ENCODE measurements at places on chromosomes 7 and 10.
A peak's percentile ranks its signal among the peaks of the same experiment; 100 is the strongest.

DNA sequence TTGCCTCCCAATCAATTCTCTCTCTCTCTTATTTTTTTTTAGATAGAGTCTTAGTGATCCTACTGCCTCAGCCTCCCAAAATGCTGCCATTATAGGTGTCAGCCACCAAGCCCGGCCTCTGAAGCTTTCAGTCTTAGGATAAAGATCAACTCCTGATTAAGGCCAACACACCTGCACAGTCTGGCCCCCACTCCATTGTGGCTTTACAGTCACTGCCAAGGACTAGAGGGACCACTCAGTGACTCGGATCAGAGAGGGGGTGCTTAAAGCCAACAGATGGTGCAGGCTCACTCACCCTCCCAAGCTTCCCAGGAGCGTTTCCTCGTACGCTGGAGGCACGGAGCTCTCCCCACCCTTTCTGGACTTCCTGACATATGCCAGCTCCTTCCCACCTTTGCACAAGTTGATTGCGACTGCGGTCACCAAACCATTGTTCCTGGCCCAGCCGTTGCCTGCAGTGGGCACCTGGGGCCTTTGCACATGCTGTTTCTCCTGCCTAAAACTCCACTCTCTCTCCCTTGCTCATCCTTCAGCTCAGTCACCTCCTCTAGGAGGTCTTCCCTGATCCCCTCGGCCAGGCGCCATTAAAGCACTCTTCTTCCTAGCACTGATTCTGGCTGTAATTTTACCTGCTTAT, 1.7 kb upstream of the CDH23 start:
- DNase-seq: no peak

DNA sequence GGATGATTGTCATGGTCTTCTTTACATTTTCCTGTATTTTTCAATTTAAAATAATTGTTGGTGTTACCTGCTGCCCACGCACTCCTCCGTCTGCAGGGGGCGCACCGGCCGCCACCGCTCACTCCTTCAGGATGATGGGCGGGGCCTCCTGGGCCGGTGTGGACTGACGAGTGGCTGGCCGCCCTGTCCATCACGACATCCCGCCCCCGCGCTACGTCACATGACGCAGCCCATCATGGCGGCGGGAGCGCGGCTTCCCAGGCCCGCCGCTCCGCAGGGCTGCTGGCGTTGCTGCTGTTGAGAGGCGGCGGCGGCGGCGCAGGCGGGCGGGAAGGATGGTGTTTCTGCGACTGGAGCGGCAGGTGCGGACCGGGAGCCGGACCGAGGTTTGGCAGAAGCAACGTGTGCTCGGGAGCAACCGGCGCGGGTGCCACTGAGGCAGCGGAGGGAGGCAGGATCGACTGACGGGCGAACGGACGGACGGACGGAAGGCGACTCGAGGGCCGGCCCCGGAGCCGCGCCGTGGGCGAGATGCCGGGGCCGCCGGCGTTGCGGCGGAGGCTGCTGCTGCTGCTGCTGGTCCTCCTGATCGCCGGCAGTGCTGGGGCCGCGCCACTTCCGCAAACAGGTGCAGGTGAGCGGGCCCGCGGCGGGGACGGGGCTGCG, at the start of gene LMTK2:
TSS of gene LMTK2 (plus strand) at position 216 of the 666 bp plus-strand sequence. CDS start at position 532, 316 bp downstream.
- DNase-seq: peak; percentile 96

DNA sequence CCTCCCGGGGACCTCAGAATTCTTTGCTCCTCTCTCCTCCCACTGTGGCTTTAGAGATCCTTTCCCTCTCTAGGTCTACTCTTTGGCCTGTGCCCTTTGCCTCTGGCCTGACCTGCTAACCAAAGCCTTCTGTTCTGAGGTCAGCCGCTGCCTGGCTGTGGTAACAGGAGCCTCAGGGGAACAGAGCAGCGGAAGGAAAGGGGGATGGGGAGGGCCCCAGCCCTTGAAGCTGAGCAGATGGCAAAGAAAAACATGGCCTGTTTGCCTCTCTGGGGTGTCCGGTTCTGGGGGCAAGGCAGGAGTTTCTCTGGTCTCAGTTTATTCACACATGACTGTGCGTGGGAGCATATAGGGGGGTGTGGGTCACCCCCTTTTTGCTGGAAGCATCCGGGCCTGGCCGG, 28.2 kb downstream of the COL26A1 start:
- no peak for DNase-seq

GRCh38 chr10:82267960-82268359, 393.0 kb downstream of the NRG3 start:
- no peak for DNase-seq

DNA sequence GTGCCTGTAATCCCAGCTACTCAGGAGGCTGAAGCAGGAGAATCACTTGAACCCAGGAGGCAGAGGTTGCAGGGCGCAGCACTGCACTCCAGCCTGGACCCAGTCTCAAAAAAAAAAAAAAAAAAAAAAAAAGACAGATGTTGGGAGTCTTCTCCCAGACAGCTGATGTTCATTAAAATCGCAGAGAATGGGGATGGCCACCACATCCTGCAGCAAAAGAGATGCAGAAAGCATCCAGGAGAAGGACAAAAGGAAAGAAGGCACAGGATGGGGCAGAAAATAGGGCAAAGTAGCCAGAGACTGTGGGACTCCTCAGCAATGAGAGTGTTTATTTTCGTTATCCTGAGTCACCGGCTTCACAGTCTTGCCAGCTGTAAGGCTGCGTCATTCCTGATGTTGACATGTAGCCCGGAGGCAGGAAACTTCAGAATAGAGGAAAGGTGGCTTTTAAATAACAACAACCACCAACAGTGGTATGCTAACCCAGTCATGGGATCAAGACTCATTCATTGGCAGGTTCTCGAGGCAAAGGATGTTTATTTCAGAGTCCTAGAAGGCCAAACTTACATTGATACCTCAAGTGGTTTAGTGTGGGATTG, 149.5 kb upstream of the SVIL start:
- no peak for DNase-seq

DNA sequence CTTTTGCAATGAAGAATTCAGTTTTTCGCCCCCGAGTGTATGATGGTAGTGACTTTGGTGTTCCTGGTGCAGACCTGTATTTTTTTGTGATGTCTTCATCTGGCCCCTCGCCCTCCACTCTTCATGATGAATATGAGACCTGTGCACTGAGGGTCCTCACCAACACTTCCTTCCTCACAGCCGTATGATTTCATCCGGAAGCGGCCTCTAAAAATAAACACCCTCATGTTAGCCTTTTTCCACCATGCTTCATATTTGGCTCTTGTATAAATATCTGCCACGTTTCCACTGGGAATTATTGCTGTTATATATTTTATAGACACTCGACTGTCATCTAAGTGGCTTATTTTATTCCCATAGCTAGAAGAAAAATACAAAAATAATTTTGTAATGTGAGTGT, 160.4 kb downstream of the MGMT start:
- no peak for DNase-seq

- no peak for DNase-seq
Measured at GRCh38 chr7:157274991-157275427, 61.8 kb upstream of the DNAJB6 start.

GRCh38 chr10:42962110-42962901, 114.6 kb upstream of the RET start:
- DNase-seq: no peak

DNA sequence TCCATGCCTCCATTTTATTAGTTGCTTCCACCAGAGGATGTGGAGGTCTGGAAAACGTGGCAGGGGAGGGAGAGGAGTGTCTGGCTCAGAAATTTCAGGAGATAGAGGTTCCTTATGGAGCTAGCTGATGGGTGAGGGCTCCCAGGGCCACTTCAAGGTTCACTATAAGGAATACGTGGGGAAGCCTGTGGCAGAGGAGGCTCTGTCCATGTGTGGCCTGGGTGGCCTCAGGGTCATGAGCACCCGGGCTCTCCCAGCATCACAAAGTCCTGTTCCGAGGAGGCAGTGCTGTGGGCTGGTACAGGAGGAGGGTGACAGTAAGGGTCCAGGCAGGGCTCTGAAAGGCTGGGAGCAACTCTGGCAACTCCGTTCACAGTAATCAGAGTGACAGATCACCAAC, 24.6 kb downstream of the ARHGAP22 start:
- no peak for DNase-seq

- no peak for DNase-seq
Measured at GRCh38 chr10:124287791-124288190, 130.9 kb downstream of the OAT start.

GRCh38 chr10:113326160-113327111, 226.4 kb upstream of the HABP2 start:
- no peak for DNase-seq

GRCh38 chr7:158649279-158649678, 55.3 kb downstream of the NCAPG2 start:
- no peak for DNase-seq

GRCh38 chr10:18795549-18795948, 136.3 kb downstream of the ARL5B start:
- no peak for DNase-seq

GRCh38 chr7:45224832-45225231, 67.2 kb downstream of the RAMP3 start:
- no peak for DNase-seq

GRCh38 chr7:26664735-26665416, 199.5 kb downstream of the SKAP2 start:
- no peak for DNase-seq

DNA sequence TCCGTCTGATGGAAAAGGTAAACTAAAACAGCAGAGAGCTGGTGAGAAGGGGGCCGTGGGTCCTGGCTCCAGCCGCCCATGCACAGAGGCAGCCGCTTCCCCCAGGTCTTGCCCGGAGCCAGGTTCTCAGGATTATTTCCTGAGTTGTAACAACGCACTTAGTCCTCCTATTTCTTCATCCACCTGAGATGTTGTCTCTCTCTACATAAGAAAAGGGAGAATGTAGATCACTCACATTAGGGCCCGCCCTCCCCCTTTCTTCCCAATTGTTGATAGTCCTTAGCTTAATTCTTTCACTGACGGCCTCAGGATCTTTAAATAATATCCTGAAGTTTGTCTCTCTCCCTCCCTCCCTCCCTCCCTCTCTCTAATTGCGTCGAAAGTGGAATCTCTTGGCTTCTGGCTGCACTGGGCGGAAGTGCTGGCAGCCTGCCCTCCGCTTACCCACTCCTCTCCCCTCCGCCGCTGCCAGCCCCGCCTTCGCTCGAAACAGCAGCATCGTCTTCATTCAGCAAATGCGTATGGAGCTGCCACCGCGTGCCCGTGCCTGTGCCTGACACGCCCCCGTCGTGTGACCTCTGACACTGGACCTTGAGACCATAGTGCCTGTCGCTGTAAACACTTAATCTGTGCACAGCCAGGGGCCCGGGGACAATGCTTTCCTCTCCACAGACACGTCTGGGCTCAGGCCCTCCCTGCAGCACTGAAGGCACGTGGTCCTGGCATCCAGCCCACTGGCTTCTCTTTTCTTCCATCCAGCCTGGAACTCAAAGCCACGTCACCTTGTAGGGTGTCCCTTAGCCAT, 174.5 kb upstream of the PPP2R2D start:
- no peak for DNase-seq

DNA sequence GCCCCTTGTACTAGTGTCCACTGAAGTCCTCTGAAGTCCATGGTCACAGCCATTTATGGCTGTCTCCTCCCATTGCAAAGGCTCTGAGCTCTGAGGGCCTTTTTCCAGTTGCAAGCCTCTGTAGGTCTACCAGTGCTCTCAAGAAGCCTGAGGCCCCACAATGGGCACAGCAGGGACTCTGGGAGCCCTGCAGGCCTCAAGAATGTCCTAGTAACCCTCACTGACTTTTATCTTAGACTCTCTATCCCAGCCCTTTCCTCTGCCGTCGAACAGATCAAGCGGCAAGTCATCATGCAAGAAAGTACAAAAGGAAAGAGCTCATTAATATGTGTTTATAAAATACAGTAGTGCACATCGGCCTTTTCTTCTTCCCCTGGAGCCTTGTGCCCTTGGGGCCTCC, 23.4 kb downstream of the VWA2 start:
- DNase-seq: no peak

DNA sequence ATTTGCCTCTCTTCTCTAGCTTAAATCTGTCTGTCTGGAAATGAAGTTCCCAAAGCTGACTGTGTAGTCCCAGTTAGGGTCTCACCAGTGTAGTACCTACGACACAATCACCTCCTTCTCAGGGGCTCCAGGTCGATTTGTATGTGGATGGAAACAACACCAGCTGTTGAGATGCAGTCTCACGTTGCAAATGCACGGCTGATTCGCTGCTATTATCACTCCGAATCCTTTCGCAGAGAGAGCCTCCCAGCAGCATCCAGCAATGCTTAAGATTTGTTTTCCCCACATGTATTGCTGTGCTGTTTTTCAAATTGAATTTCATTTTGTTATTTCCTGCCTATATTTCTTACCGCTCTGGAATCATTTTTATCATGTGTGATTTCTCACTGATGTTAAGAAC, 16.3 kb downstream of the VSTM4 start:
- no peak for DNase-seq

GRCh38 chr7:35691827-35692307, 3.1 kb downstream of the HERPUD2 start:
- no peak for DNase-seq

DNA sequence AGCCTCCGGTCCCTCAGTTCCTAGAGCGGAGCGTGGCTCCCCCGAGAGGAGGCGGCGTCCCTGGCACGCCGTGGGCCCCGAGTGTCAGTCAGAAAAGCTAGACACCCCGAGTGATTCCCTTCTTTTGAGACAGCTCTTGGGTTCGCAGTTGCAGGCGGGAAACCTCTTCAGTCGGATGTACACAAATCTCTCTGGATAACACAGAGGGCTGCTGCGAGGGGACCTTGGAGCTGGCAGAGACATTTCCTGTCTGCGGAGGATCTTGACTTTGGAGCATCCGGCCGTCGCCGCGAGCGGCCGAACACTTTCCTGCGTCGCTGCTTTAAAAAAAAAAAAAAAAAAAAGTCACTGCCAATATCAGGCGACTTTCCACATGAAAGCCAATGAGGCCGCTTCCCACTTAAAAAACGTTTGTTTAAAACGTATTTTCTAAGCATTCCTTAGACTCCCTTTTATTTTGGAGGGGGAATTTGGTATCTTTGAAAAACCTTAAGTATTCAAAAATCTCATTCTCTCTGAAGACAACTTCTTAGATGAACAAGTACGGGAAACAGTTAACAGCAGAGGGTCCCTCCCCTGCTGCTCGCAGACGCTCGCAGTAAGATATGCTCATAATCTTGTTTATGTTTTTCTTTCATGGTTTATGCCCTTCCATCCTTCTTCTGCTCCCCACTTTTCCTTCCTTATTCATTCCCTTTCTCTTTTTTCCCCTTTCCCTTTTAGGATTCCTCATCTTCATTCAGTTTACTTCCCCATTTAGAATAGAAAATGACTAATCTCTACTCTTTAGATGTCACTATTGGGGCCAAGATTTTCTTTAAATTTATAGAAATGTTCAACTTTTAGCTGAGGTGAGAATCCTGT, 10.0 kb downstream of the HHEX start:
- DNase-seq: no peak

DNA sequence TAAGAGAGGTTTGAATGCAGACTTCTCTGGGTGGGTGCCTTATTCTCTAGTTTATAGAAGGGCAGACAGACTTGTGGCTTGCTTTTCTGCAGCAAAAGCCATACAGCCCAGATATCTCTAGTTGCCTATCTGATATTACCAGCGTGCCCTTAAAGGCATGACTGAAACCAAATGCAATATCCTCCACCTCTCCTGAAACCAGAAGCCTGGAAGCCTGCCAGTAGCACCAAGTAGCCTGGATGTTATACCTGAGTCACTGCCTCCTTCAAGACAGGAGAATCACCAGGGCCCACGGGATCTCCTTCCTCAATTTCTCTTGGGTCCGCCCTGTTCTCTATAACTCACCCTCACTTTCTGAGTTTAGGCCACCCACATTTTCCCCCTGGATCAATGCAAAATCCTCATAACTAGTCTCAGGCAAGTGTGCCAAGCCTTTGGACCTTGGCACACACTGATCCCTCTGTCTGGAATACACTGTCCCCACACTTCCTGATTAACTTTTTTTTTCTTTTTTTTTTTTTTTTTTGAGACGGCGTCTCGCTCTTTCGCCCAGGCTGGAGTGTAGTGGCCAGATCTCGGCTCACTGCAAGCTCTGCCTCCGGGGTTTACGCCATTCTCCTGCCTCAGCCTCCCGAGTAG, 638.4 kb downstream of the GALNT17 start:
- DNase-seq: no peak

Data from NCI-H1930 (cell line).